NCI-H2107 (cell line): ENCODE measurements at places on chromosomes 12 and 14.

- DNase-seq = peak; percentile 78
Measured at GRCh38 chr12:12032851-12033797, 37.6 kb upstream of the BCL2L14 start.

DNA sequence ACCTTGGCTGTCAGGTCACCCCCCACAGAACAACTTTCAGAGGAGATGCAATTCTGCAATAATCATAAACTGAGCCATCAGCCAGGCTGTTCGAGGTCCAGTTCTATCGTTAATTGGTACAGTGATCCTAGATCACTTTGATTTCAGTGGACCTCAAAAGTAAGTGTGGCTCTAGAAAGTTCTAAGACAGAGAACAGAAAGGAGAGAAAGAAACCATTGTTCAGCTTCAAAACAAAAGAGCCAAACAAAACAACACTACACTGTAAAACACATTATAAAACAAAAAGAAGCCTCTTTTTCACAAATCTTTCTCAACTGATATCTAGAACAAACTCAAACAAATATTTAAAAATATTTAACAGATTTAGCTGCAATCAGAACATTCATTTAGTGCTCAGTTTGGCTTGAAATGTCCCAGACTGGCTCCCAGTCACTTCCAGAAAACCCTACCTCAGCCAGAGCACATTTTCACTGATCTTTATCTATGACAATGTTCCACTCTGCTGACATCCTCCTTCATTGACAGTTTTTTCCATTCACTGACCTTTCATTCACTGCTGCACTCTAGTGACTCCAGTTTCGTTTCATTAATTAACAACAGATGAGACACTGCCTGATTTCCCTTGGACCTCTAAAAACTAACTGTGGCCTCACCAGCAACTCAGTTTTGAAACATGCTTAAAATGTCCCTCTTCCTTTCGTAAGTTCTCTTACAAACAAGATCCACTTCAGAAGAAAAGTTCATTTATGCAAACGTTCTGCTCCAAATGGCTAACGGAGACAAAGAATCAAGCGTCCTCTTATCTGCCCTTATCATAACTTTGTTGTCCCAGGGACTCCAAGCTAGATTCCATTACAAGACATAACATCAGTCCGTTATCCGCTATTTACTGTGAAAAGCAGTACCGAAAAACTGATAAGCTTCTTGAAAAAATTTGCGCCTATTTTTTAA, 56.8 kb downstream of the DUSP16 start:
- DNase-seq = no peak

GRCh38 chr12:106115440-106115839, 23.3 kb downstream of the NUAK1 start:
- no peak for DNase-seq

- DNase-seq = no peak
Measured at GRCh38 chr12:21884936-21885335, 56.3 kb downstream of the ABCC9 start.

DNA sequence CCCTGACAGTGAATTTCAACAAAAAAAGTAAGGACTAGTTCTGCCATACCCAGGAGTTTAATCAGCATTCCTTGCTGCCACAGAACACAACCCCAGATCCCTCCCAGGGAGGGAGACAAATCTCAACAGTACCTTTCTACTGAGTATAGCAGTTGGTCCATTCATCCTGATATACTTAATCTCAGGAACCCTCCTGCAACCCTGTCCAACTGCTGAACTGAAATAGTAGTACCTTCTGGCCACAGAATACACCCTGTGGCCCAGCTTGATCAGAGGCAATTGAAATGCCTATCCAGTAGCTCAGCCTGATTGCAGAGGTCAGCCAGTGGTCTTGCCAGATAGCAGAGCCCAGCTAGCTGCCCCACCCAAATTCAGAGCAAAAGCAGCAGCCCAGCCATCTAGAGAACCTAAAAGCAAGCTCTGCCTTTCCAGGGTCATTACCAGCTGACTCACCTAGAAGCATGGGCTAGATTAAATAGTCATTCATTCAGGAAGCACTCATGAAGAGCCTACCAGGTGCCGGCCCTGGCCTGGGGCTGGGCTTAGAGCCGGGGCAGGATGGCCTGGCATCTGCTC, 40.0 kb upstream of the RHOJ start:
- DNase-seq = no peak

DNA sequence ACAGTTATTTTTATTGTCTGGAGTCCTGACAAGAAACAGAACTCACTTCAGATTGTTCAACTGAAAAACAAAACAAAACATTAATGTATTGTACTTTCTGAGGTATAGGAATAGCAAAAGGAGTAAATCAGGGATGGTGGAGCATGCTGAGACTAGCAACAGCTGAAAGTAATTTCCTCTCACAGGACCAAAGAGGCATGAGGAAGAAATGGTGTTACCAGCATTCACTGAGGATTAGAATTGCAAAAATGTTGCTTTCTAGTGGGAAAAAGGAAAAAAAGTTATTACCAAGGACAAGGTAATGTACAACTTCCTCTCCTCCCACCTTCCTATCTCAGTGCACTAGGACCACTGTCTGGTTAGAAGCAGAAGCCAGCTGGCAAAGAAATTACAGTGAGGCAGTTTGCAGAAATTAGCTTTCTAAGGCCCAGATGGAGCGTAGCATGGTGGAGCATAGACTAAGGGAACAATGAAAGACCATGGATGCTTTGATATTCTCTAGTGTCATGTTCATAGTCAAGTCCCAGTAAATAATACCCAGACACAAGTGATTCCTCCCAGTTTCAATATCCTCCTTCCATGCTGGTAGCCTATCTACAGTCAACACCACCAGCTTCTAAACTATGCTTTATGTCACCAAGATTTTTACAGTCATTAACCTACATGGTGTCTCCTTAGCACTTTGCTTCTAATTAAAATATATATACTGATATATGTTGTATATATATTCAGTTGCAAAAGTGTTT, 133.7 kb upstream of the DCN start:
- DNase-seq = no peak

DNA sequence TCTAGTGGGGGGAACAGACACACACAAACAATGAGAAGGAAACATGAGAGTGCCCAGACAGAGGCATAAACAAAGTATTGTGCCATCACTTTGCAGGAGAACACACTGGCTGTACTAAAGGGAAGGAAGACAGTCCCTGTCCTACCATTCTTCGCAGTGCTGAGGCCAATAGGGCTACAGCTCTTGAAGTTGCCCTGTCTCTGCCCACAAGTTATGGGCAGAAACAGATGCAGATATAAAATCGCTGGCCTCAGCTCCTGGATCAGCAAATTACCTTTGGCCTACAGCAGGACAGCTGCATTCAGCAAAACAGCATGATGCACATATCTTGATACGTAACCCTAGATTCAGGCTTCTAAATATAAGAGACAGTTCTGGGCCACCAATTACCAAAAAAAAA, 23.0 kb upstream of the PRKAB1 start:
- no peak for DNase-seq

- DNase-seq = no peak
Measured at GRCh38 chr14:97945631-97946030, 1148.4 kb downstream of the VRK1 start.

GRCh38 chr14:70648346-70648745, 6.6 kb downstream of the TTC9 start:
- no peak for DNase-seq

- DNase-seq = no peak
Measured at GRCh38 chr14:40485688-40486087, 1053.5 kb upstream of the FBXO33 start.

- no peak for DNase-seq
Measured at GRCh38 chr12:6157482-6157881, 33.0 kb upstream of the VWF start.

- DNase-seq = no peak
Measured at GRCh38 chr14:75232597-75232996, 46.0 kb upstream of the FOS start.

DNA sequence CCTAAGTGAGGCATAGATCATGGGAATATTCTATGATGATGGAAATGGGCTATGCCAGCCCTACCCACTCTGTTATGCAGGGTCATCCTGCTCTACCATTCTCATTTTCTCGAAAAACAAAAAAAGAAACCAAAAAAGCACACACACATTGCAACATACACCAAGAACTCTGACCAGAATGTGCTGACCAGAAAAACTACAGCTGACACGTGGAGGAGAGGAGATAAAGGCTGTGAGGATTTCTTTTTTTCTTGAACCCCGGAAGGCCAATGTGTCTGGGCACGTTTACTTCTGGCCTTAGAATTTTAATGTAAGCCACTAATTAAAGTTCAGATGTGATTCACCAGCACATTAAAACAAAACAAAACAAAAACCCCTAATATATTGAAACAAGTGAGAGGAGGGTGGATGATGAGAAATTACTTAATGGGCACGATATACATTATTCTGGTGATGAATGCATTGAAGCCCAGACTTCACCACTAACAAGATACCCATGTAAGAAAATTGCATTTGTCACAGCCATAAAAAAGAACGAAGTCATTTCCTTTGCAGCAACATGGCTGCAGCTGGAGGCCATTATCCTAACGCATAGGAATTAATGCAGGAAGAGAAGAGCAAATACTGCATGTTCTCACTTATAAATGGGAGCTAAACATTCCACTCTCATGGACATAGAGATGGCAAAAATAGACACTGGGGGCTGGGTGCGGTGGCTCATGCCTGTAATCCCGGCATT, 66.3 kb upstream of the PLEKHG3 start:
- DNase-seq = no peak

DNA sequence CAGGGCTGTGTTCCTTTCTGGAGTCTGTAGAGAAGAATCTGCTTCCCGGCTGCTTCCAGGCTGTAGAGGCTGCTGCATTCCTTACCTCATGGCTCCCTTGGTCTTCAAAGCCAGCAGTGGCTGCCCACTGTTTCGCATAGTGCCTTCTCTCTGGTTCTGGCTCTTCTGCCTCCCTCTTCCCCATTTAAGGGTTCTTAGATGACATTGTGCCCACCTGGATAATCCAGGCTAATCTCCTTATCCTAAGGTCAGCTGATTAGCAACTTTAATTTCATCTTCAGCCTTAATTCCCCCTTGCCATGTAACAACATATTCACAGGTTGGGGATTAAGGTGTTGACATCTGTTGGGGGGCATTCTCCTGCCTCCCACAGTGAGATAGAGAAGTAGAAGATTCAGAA, 208.6 kb upstream of the TMTC1 start:
- DNase-seq = no peak

- no peak for DNase-seq
Measured at GRCh38 chr14:52363041-52363704, 49.1 kb downstream of the PTGER2 start.

- no peak for DNase-seq
Measured at GRCh38 chr14:44966601-44967336, 4.8 kb downstream of the TOGARAM1 start.

GRCh38 chr12:20370014-20370386, 1.7 kb downstream of the PDE3A start:
- no peak for DNase-seq

DNA sequence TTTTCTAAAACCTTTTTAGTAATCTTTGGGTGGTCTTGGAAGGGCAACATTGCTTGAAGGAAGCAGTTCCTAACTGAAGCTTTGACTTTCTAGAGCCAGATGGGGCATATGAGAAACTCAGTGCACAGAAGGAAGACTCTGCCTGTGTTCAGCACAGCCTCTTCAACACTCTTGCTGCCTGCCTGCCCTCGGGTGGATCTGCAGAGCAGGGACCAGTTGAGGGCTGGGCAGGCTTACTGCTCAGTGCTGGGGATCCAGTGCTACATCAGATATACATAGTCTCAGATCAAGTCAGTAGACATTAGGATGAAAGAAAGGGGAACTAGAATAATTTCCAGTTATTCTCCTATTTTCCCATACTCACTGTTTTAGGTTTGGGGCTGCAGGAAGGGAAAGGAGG, 29.5 kb upstream of the TMX1 start:
- DNase-seq = no peak

DNA sequence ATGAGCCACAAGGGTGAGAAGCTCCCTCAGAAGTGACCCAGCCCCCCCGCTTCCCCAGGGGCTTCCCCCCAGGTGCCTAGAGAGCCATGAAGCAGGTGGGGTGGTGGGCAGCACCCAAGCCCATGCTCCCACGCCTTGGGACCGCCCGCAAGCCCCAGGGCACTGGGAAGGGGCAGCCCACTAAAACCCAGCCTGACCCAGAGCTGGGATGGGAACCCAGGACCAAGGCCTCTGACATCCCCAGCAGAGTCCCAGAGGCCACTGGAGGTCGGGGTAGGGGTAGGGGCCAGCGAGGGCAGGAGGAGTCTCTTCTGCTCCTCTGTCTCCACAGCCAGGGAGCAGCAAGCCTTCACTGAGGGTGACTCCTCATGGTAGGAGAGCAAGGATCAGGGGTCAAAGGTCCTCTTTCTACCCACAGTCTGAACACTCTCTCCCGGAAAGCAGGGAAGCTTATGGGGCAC, 86.5 kb upstream of the ZFP36L1 start:
- DNase-seq = no peak
